Stimulated activated CD4-positive, alpha-beta T cell treated with anti-CD3 and anti-CD28 coated beads, TNF-alpha, amount 100 ng/mL, for 48 hours (primary cell): ENCODE measurements at places on chromosomes 16 and 17.

DNA sequence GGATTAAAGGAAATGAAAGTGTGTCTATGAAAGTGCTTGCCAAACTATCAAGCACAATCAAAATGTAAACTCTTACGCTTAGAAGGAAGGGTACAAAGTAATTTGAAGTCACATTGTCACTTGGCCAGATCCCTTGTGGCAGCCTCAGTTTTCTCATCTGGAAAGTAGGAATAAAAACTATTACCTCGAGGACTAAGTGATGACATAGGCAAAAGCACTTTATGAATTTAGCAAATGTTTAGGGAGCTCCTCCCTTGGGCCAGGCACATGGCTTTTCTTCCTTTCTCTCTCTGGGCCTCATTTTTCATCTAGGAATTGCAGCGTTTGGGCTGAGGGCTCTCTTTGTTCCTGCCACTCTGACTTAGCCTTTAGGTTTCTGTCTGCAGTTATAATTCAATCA is 28.5 kb downstream of the DYNLL2 start:
- DNase-seq: no peak

- no peak for DNase-seq
These were observed 191.0 kb downstream of the SPECC1 start for GRCh38 chr17:20200016-20200795.

DNA sequence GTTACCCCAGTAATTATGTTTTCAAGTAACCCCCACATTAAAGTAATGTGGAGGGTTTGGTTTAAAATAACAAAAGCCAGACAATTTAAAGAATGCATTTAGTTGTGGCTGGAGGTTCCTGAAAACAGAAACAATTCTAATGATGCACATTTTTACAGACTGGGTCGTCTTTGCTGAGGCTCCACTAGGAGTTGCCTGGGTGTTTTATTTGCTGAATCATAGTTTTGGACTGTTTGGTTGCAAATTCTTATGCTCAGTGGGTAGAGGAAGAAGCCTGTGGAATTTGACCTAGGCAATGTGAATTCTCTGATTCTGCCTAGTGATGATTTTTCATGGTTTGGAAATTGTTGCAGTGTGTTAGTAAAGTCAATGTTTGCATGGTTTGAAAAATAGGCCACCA is 16.3 kb downstream of the SHISA9 start:
- no peak for DNase-seq

DNA sequence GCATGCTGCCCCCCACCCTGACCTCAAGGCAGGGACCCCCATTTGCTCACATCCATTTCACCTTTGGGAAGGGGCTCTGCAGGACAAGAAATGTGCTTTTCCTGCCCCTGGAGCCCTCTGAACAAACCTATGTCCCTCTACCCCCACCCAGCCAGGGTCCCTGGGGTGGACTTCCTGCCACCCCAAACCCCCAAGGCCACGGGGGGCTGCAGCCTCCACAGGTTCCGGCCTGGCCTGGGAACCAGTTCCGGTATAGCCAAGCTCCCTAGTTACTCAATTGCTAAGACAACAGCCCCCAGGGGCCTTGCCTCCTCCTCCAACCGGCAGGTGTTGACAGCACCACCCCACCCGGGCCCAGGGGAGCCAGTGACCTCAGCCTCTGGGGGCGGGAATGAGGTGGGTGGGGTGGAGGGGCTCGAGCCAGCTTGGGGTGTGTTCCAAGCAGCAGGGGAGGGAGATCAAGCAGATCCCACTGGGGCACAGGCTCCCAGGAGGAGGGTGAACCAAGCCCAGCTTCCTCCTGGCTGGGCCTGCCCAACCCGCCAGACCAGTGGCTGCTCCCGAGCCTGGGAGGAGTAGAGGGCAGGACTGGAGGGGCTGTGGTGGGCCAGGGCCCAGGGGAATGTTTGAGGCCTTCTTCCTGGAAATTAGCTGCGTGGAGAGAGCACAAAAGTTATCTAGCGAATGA is 6.6 kb downstream of the PNMT start:
- DNase-seq: no peak

- no peak for DNase-seq
These were observed 397.9 kb upstream of the DYNLRB2 start for GRCh38 chr16:80142940-80143339.

DNA sequence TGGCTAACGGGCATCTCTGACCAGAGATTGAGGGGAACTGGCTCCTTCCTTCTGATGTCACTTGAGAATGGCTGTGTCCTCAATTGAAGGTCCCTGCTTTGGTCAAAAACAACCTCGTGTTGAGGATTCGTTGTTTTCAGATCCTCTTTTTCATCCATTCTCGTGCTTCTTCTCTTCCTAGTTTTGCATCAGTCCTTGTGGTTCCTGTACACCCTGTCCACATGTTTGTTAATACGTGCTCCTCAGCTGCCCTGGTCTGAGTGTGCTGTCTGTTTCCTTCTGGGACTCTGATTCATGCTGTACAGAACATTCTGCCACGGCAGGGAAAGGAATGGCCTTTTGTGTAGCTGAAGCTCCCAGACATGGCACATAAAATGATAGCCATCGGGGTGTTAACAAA is 863.2 kb upstream of the GOT2 start:
- DNase-seq: no peak

DNA sequence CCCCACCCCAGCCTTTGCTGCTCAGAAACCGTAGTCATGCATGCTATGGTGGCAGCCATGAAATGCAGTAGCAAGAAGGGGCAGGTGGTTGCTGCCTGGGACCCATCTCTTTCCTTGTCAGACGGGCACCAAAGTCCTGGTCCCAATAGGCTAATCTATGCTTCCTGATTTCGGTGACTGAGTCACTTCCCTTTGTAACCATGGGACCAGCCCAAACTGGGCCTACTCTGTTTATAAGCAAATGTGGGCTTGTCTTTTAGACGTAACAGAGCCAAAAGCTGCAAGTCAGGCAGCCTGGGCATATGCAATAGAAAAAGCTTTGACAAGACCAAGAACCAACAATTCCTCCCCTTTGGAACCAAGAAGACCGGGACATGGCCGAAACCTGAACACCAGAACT is 99.1 kb upstream of the RBBP6 start:
- no peak for DNase-seq

DNA sequence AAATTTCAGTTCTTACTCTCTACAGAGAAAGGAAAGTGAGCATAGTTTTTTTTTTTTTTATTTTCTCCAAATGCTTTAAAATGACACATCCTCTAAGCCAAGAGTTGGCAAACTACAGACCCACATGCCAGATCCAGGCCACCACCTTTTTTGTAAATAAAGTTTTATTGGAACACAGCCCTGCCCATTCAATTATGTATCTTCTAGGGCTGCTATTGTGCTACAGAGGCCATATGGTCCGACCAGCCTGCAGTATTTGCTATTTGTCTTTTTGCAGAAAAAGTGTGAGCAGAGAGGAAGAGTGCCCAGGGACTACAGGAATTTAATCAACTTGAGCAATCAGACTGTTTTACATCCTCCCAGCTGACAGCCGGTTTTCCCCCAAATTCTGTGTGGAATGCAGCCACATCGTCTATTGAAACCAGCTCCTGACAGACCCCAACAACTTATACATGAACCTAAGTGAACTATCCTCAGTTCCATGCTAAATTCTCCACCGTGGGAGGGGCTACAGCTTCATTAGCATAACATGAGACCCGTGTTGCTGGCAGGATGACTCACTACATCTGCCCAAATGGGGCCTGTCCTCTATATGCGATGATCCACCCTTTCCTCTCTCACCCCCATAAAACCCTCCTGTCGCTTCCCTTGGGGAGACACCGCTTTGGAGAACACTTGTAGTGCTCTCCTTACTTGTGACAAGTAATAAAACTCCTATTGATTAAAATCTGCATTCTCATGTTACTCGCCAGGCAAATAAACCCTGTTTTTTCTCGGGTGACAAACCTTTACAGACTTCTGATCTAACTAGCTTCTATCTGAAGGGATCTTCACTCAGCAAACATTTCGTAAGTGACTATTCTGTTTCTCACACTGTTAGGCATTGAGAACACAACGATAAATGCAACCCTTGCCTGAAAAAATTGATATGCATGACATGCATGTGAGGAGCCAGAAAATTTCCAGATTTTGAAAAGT is 149.4 kb upstream of the HS3ST3A1 start:
- DNase-seq: no peak

DNA sequence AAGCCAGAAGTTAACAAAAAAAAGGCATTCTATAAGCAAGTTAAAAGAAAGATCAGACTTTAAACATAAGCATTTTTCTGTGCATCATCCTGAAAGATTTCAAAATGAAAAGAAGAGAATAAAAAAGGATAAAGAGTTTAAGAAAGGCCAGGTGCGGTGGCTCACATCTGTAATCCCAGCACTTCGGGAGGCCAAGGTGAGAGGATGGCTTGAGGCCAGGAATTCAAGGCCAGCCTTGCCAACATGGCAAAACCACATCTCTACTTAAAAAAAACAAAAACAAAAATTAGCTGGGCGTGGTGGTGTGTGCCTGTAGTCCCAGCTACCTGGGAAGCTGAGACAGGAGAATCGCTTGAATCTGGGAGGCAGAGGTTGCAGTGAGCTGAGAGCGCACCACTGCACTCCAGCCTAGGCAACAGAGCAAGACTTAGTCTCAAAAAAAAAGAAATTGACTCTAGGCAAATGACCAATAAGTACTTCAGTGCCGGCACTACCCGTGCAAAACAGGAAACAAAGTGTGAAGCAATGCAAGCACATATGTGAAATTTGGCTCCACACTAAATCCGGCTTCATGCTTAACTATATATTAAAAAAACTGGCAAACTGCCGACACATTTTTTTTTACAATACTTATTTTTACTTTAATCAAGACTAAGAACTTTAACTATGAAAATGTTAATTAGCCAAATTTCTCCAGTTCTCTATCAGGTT is 83.2 kb upstream of the C17orf78 start:
- no peak for DNase-seq
